ENCODE measurements at places on chromosomes 6 and 20.

- no peak for DNase-seq
Observed at GRCh38 chr6:344816-345340, 46.7 kb upstream of the IRF4 start.

- no peak for DNase-seq
Observed at GRCh38 chr6:36577301-36577700, 16.9 kb upstream of the SRSF3 start.

- no peak for DNase-seq
Observed at GRCh38 chr6:142857796-142858555, 87.0 kb downstream of the HIVEP2 start.

GRCh38 chr20:20095114-20095872 lies 43.0 kb downstream of the CFAP61 start:
- no peak for DNase-seq

DNA sequence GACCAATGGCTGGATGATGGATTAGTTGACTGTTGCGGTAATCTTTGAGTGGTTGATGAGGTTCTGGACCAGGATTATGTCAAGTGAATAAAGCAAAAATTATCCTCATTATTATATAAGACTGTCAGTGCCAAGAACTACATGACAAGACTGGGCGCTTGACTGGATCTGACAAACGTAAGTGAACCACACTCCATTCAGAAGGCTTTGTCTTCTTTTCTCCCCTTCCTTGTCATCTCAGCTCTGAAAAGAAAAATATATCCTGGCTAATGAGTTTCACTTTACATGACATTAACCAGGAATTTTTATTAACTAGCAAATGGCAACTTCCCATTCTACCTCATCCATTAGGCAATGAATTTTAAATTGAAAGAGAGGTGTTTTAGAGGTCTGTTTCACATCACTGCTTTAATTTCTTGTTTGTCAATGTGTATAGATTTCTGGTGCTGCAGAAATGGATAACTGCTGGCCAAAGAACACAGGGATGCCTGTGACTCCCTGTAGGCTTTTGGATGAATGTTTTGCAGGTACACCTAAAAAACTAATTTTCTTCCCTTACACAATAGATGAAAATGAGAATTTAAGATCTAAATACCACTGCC lies 150.1 kb downstream of the ELOVL4 start:
- DNase-seq = no peak

GRCh38 chr6:22838345-22838744 lies 269.0 kb downstream of the HDGFL1 start:
- DNase-seq = no peak

DNA sequence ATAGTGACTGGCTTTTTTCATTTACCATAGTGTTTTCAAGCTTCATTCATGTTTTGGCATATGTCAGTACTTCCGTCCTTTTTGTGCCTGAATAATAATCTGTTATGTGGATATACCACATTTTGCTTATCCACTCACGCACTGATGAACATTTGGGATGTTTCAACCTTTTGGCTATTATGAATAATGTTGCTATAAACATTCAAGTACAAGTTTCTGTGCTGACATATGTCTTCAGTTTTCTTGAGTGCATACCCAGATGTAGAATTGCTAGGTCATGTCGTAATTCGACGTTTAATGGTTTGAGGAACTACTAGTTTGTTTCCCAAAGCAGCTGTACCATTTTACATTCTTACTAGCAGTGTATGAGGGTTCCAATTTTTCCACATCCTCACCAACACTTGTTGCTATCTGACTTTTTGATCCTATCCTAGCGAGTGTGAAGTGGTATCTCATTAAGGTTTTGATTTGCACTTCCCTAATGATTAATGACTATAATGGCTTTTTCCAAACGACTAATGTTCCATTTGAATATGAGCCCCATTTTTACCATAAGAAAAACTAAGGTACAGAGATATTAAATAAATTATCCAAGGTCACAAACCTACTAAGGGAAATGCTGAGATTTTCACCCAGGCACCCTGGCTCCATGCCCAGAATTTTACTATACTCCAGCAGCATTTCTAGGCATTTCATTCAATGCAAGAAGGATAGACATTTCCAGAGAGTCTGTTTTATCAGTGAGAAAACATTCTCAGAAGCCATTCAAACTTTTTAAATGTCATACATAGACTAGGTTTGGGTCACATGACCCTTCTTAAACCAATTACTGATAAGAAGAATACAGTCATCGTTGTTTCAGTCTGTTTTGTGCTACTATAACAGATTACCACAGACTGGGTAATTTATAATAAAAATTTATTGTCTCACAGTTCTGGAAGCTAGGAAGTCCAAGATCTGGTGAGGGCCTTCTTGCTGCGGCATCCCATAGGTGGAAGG lies 71.1 kb upstream of the RUNX2 start:
- no peak for DNase-seq

DNA sequence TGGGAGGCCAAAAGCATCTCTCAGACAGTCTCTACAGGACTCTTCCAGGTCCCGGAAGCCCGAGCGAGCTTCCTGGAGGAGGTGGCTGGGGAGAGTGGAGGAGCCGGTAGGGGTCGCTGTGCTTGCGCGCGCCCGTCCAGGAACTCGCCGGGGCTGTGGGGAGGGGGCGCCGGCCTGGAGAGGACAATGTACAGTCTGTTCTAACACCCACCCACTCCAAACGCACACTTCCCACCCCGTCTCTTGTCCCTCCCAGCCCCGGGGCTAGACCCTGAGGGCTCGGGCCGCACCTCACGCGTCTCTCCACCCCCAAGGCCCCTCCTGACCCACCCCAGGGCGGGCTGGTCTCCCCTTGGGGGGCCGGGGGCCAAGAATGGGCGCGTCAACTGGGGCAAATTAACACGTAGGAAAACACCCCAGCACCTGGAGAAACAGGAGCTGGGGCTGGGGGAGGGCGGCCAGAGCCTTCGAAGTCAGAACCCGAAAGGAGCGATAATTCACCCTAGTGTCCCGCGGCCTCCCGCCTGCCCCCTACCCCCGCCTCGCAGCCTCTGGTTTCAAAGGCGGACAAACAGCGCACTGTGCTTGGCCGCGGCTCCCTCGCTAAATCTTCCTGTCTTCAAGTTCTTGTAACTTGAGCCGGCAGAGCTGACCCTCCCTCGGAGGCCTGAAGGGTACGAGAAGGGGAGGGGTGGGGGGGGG lies 103.2 kb upstream of the FOXP4 start:
- DNase-seq = no peak

- DNase-seq = no peak
Observed at GRCh38 chr6:43702171-43702533, 14.6 kb upstream of the MRPS18A start.

Data from stimulated activated CD4-positive, alpha-beta T cell treated with anti-CD3 and anti-CD28 coated beads, Interleukin-1b, Interleukin-23, amount 100 ng/mL, for 4 hours (primary cell).